ENCODE measurements at places on chromosomes 2 and 18.

DNA sequence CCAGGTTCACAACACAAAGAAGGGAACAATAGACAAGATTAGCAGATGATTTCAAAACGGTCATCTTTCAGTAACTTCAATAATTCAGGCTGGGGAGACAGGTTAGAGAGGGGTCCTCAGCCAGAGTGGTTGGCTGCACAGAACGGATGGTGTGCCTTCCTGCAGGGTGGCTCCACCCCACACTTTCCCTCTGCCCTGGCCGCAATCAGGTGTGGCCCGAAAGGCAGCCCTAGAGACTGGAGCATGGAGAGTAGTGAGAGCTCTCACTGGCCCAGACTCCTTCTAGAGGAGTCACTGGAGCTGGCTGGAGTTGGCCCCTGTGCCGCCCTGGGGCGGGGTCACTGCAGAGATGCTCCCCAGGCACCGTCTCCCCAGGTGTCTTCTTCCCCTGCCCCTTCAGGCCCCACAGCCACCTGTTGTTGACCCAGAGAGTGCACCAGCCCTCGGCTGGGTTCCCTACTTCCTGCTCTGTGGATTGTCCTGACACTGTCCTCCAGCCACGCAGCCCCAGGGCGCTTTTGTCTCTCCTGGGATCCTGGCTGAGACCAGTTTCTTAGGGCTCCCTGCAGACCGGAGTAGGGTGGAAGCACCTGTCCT is 126.8 kb downstream of the PXDN start:
- DNase-seq: no peak

- no peak for DNase-seq
Observed at GRCh38 chr2:231161252-231161839, 36.5 kb upstream of the HTR2B start.

DNA sequence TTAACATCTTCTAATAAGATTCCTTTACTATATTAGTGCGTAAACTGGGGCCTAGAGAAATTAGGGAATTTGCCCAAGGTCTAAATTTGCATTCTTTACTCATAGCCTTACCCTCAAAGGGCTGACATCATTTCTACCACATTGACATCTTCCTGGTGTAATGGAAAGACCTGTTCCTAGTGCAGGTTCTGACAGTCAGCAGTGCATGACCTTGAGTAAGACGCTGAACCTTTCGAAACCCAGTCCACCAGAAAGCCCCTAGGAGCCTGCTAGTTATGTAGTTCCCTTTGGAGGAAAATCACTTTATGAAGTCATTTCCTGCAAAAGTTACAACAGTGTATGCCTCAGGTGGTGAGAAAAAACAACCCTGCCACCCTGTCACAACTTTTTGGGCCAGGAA is 388.3 kb downstream of the TNS1 start:
- no peak for DNase-seq

DNA sequence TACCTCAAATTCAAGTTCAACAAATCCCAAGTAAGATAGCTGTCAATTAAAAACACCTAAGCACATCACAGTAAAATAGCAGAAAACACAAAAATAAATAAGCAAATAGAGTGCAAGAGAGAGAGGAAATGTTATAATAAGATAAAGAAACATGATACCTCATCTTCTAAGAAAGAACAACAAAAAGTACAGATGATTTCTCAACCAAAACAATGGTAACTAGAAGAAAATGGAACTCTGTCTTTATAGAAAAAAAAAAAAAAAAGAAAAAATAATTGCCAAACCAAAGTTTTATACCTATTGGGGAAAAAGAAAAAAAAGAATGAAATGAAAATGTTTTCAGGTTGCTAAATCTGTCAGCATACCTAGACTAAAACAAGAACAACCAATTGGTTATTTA is 1253.5 kb upstream of the CDH2 start:
- no peak for DNase-seq

GRCh38 chr18:13206301-13206700 is 12.3 kb upstream of the LDLRAD4 start:
- no peak for DNase-seq

- no peak for DNase-seq
Observed at GRCh38 chr2:85704800-85705679, 10.9 kb downstream of the GNLY start.

- DNase-seq: no peak
Observed at GRCh38 chr2:47888581-47889280, 17.6 kb downstream of the FBXO11 start.

DNA sequence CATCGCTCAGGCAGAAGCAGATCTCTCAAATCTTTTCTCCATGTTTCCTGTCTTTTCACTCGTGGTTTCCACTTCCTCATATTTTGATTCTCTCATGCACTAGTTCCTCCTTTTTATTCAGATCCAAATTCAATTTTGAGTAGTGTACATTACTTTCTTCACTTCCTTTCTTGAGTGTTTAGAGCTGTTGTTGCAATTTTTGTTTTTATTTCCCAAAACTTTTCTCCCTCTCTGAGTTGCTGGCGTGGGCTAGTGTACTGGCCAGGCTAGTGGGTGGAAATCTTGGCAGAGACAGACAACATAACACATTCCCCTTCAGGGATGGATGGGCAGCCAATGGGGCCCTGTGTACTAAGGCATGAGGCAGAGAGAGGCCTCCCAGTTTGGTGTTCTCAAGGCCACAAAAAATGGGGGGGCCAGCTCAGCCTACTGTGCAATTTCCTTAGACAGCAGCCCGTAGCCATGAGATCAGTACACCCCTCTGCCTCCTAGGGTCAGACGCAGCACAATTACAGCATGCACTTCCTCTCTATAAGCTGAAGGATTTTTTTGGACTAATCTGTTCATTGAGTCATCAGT is 145.1 kb upstream of the PID1 start:
- DNase-seq: no peak

GRCh38 chr2:120654381-120655134 is 81.1 kb upstream of the GLI2 start:
- DNase-seq: no peak

Measured in A549 (cell line).